ENCODE measurements at places on chromosomes 1 and 21.
A peak's percentile ranks its signal among the peaks of the same experiment; 100 is the strongest.

GRCh38 chr1:86812286-86812685 is 101.6 kb downstream of the SELENOF start:
- DNase-seq, result no peak

GRCh38 chr1:230753586-230754251 is 6.5 kb downstream of the CAPN9 start:
- peak; percentile 86 for DNase-seq

GRCh38 chr1:72197786-72198185 is 84.6 kb downstream of the NEGR1 start:
- no peak for DNase-seq

- peak; percentile 36 for DNase-seq
Measured at GRCh38 chr1:42962641-42963377, 4.1 kb upstream of the SLC2A1 start.

GRCh38 chr1:24535021-24535424 is 20.9 kb upstream of the NCMAP start:
- DNase-seq, result no peak

DNA sequence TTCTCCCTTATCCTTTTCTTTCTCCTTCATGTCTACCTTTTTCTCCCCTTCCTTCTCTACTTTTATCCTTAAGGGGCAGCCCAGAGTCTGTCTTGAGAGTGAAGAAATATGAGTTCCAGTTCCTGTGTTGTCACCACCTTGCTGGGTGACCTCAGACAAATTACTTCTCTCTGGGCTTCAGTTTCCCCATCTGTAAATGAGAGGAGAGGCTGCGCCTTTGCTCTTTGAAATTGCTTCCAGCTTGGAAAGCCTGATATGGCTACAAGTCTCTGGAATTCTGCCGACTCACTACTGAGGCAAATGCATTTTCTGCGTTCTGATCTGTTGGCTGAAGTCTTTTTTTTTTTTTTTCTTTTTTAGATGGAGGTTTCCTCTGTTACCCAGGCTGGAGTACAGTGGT is 119.2 kb downstream of the SYF2 start:
- DNase-seq, result no peak

DNA sequence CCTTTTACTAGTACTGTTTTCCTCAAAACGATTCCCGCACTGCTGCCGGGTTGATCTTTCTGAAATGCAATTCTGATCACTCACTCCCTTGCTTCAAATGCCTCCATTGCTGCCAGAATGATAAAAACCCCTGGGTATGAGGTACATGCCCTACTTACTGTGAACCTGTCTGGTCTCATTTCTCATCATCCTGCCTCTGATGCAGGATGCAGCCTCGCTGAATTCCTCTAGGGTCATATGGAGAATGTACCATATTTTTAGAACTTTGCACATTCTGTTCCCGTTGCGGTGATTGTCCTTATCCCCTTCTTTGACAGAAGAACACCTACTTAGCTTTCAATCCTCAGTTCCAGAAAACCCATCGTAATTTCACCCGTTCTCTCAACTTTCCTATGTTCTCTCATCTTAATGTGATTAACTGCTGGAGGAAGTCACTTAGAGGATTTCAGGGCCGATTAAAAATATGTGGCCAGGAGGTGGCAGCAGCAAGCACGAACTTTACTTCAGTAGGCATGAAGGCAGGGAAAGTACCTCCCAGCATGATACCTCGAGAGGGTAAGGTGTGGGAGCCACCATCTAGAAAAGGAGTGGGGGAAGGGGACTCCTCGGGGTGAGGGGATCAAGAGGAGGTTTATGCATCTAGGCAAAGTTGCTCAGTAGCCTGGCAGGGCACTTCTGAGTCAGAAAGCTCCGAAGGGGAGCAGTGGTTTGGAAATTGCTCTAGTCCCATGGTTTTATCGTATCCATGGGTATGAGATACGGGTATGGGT is 361.5 kb upstream of the ZP4 start:
- DNase-seq, result no peak

- no peak for DNase-seq
Measured at GRCh38 chr1:86530211-86530845, 16.6 kb upstream of the CLCA4 start.

- no peak for DNase-seq
Measured at GRCh38 chr1:10117132-10117531, 84.4 kb downstream of the UBE4B start.

GRCh38 chr1:218931324-218931723 is 242.4 kb upstream of the LYPLAL1 start:
- no peak for DNase-seq

DNA sequence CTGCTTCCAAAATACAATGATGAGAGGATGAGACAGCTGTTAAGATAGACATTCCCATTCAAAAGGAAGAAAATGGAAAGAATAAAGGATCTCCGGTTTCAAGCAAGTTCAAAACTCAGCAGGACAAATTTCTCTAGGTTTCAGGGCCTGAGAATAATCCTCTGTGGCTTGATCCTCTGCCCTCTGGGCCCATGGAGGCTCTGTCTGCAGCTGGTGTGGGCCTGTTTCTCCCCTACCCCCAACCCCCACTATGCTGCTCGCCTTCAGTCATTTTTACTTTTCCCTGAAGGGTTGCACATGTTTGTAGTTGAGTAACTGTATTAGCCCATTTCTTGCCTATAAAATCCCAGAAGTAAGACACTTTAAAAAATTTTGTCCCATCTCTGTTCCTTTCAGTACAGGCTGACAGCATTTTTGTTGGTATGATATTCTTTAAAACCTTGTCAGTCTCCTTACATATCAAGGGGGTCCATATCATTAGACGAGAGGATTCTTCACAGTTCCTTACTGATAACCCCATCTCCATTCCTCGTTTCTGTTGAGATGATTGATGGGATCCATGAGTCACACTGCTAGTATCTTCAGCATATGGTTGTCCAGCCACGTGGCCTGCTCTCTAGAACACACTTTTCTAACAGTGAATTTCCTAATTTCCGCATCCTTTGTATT is 10.5 kb downstream of the ZMYM4 start:
- no peak for DNase-seq

DNA sequence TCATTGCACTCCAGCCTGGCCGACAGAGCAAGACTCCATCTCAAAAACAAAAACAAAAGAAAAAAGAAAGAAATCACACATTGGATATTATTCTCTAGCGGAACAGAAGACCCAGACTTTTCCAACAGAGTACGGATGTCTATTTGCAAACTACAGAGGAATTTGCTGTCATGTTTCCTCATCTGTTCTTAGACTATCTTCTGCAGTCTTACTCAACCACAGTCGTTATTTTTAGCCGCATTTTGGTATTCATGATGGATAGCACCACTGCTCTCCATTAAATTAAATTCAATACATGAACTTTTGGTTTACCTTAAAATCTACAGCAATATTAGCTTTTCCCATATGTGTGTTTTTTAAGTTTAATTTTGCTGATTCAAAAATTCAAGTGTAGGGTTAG is 14.2 kb upstream of the HEATR1 start:
- no peak for DNase-seq

DNA sequence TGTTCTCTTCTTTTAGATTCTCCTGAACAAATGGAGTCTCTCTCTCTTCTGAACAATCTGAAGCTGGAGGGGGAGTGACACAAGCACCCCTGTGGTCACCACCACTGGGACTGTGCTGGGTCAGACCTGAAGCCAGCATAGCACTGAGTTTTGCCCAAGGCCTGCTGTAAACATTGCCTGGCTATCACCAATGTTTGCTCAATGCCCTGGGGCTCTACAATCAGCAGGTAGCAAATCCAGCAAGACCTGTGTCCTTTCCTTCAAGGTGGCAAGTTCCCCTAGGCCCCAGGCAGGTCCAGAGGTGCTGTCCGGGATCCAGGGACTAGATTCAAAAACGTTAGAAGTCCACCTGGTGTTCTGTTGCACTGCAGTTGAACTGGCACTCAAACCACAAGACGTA is 282.8 kb upstream of the PROX1 start:
- no peak for DNase-seq

DNA sequence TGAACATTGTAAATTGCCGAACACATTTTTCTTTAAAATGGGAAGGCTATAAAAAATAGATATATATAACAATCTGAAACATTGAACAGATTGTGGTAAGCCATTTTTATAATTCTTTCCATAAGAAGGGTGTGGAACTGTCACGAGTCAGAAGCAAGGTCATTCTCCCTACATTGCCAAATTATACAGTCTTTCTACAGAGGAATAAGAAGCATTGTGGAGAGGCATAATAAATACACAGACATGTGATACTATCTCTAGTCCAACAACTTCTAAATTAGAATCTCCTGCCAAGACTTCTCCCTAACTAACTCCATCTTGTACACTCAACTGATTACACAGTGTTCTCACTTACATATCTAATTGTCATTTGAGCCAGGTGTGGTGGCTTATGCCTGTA is 227.9 kb downstream of the CENPF start:
- DNase-seq, result no peak

- no peak for DNase-seq
Measured at GRCh38 chr1:115837740-115838421, 3.0 kb downstream of the NHLH2 start.

DNA sequence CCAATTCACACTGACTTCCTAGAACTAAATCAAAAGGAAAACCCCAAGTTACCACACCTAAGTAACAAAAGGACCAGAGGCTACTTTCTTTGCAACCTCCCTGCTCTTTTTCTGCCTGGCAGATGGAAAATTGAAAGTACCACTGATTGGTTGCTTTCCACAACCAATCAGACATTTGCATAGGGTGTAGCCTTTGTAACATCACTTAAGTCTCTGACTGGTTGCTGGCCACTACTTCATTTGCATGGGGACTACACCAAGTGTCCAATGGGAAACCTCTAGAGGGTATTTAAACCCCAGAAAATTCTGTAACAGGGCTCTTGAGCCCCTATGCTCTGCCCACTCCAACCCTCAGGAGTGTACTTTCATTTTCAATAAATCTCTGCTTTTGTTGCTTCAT is 365.0 kb downstream of the LTN1 start:
- no peak for DNase-seq
